Effector memory CD4-positive, alpha-beta T cell (primary cell): ENCODE measurements at places on chromosomes 5 and 9.

GRCh38 chr5:148949841-148950470 is 112.9 kb downstream of the SH3TC2 start:
- DNase-seq, result no peak

- DNase-seq, result no peak
Observed at GRCh38 chr9:94772639-94773303, 46.3 kb downstream of the AOPEP start.

DNA sequence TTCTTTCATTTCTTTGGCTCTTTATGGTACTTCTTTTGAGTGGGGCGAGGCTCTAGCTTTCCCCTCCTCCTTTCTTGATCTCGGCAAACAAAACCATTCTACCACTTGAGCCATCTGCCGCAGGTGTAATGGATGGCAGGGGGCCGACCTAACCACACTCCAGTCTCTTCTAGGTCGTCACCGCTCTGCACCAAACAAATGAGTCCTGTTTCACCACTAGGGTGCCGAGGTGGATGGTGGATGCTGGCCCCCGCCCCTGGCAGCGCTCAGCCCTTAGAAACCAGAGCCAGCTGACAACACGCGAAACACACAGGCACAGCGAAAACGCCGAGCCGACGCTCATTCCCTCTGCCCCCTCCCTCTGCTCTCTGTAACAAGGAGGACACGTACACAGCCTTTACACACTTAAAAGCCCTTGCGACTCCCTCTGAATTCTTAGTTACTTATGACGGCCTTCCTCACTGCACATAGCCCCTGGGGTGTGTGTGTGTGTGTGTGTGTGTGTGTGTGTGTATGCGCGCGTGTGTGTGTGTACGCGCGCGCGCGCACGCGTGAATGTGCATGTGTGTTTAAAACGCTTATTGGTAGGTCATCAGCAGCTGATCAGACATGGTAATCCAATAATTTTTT is 199.4 kb downstream of the MEF2C start:
- no peak for DNase-seq

DNA sequence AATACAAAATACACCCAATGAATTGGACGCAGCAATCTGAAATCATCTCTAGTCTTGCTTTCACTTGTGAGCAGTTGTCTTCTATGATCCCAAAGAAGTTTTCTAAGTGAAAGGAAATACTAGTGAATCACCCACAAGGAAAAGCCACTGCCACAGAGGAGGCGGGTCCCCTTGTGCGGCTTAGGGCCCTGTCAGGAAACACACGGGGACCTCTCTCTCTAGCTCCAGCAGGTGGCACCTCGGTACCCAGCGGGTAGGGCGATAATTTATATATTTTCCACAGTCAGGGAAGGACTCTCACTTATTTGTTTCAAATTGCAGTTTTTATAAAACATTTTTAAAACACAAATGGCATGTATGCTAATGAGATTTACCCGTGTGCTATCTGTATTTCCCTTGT is 417.1 kb downstream of the KDM4C start:
- no peak for DNase-seq

DNA sequence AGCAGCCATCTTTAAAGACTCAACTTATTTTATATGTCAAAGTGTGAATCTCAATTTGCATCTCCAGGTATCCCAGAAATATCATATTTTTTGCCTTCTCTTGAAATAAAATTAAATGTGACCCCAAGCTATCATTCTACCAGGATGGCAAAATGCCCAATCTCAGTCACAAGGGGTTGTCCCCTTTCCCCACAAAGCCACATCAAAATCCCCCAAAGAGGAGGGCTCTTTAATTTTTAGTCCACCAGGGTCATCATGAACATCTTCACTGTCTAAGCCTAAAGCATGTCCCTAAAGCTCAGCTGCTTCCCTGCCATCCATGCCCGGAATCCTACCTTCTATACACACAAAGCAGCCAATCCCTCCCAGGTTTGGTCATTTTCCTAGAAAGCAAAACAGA is 670.5 kb upstream of the KLF4 start:
- DNase-seq, result no peak

- peak; percentile 12 for DNase-seq
Observed at GRCh38 chr5:137498736-137499505, at the start of gene SPOCK1. TSS of gene SPOCK1 (minus strand) at chr5:137499326.

- no peak for DNase-seq
Observed at GRCh38 chr9:129338724-129339430, 160.8 kb upstream of the IER5L start.

- no peak for DNase-seq
Observed at GRCh38 chr9:135299239-135299590, 180.4 kb upstream of the PPP1R26 start.

DNA sequence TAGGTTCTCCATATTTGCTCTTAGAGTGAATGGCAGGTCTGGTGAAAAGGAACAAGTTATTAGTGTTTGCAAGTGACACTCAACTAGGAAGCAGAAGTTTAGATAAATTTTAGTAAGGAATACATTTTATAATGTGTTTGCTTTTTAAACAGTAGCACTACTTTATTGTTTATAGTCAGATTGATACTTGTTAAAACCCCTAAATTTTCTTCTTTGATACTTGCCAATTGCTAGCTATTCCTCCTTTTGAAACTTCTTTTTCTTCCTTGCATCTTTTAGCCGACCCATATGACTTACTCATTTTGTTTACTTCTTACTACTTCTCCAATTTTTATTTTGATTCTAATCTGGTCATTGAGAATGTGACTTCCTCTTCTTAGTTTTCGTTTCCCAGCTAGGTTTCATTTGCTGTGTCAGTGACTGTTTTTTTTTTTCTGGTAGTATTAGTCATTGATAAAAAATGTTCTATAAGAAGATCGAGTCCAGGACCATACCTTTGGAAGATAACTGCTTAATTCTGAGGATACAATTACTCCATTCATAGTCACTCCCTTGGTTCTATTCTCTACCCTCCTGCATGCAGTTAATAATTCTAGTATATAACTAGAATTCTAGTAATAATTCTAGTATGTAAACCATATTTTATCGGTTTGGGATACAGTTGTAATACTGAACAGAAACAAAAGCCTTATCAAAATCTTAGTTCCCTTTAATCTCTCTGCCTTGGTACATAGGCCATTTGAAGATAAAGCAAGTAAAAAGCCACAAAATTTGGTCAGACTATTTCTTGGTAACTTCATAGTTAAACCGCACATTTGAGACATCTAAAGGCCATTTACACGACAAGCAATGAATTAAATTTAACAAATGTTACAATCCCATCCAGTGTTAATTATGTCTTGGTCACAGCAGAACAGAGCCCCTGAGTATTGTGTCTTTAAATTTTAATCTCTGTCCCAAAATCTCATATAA is 2.8 kb upstream of the RICTOR start:
- no peak for DNase-seq

DNA sequence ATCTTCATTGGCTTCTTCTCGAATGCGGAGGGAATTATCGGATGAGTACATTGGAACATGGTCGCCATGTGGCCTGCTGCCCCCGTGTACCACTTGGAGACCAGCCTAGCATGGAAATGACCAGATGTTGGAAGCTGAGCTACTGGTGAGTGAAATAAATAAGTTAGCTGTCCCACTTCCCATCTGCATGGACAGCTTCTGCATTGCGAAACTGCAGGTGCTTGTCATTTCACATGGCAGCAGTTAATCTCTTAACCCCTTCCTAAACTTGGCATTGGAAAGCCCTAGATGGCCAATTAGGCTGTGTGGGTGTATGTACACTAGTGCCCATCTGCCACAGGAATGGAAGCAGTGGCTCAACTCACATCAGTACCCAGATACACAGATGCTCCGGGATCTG is 246.6 kb upstream of the IL12B start:
- no peak for DNase-seq

GRCh38 chr9:105501414-105501813 is 53.6 kb downstream of the FSD1L start:
- no peak for DNase-seq

DNA sequence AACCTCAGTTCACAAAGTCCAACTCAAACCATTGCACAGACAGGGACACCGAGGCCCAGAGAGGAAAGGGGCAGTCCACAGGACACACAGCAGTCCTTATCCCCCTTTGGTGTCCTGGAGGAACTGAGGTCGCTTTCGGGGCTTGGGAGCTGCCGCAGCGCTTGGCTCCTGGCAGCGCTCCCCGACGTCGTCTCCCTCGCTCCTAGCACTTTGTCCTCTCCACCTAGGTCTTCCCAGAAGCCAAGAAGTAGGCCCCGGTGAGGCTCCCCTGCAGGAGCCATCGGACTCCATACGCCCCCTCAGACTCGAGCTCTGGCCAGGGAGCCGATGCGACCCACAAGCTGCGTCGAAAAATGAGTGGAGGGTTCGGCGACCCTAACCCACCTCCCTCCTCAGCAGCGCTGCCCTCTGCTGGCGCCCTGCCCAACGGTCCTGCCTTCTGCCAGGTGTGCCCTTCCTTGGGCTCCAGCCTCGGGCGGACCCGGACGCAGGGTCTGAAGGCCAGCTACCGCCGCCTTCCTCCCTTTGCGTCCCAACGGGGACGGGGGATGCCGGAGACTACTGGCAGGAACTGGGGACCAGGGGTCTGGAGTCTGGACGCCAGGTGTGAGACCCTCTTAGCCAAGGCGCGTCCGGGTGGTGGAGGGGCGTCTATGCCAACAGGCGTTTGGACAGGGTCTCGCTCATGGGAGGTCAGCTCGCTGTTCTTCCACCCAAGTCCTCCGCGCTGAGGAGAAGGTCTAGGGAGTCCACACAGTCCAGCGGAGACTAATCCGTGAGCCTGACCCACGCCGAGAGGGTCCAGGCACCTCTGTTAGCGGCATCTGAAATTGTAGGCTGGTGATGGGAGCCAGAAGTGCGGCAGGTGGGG is 2.1 kb upstream of the PRDM12 start:
- DNase-seq, result no peak

- DNase-seq, result no peak
Observed at GRCh38 chr5:65121880-65122436, 353.2 kb downstream of the CWC27 start.

GRCh38 chr9:116608064-116608463 is 79.0 kb upstream of the TRIM32 start:
- DNase-seq, result no peak

- no peak for DNase-seq
Observed at GRCh38 chr9:85283421-85283820, 458.3 kb downstream of the AGTPBP1 start.

DNA sequence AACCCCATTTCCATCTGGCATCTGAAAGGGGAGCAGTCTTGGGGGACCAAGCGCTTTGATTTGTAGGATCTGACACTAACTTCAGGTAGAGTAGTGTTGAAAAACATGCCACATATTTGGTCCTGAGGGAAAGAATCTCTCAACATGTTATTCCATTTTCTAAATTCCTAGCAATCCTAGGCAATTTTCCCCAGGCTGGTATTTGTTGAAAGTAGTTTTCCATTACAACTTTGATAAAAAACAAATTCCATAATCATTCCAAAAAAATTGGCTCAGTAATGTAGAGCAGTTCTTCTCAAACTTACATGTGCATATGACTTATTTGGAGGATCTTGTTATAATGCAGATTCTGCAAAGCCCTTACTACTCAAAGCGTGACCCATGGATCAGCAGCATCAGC is 477.9 kb downstream of the ACTL7B start:
- no peak for DNase-seq

- DNase-seq, result no peak
Observed at GRCh38 chr5:142753116-142753631, 17.0 kb upstream of the ARHGAP26 start.

- no peak for DNase-seq
Observed at GRCh38 chr9:35688558-35689541, 875 bp downstream of the TPM2 start.

DNA sequence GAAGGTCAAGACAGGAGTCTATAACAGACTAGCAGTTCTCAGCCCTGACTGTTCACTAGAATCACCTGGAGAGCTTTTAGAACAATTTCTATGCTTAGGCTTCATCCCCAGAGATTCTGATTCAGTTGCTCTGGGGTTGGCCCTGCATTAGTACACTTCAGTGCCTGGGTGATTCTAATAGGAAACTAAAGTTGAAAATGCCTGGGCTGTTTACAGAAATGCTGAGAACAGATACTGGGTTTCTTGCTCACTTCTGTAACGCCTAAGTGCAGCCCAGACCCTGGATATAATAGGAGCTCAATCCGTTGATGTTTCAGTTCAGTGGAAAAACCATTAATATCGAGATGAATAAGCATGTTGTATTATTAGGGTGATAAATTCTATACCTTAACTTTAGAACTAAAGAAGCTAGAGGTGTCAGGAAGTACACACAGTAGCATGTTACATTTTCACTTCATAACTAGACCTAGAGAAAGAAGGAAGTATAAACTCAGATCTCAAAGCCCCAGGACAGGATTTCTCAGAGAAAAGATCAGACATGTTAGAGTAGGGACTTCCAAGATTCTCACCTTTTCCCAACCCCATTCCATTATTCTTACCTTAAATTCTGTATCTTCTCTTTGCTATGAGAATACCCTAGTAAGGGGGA is 20.4 kb downstream of the HAVCR2 start:
- no peak for DNase-seq

GRCh38 chr5:88304356-88304755 is 35.7 kb upstream of the TMEM161B start:
- no peak for DNase-seq

- DNase-seq, result no peak
Observed at GRCh38 chr5:23368393-23368792, 139.0 kb upstream of the PRDM9 start.

DNA sequence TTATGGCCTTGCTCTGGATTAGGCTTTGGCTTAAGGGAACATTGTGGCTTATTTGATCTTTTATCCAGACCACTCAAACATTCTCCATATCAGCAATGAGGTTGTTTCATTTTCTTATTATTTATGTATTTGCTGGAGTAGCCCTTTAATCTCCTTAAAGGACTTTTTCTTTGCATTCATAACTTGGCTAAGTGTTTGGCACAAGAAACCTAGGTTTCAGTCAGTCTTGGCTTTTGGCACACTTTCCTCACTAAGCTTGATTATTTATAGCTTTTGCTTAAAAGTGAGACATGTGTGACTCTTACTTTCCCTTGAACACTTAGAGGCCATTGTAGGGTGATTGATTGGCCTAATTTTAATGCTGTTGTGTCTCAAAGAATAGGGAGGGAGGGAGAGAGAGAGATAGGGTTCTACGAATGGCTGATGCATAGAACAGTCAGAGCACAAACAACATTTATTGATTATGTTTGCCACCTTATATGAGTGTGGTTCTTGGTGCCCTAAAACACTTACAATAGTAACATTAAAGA is 2265.3 kb upstream of the C9orf72 start:
- DNase-seq, result no peak

- no peak for DNase-seq
Observed at GRCh38 chr5:89003563-89004036, 120.6 kb upstream of the MEF2C start.

- no peak for DNase-seq
Observed at GRCh38 chr5:5344051-5344571, 78.4 kb upstream of the ICE1 start.

DNA sequence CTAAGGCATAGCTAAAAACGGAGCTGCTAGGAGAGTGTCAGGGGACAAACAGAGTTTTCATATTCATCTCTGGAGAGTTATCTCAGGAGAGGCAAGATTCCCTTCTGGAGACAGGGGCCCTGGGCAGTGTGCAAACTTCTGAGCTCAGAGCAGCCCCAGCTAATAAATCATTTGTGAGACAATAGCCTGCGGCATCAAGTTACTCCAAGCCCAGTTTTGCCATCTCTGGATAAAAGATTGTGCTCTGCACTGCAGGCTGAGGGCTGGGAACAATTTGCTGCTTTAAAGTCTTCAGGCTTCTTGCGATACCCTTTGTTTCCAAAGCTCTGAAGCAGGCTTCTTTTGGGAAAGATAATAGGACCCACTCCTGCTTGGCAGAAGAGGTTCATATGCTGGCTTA is 164.3 kb upstream of the BRINP1 start:
- no peak for DNase-seq

GRCh38 chr9:107486674-107487520 is 2.7 kb downstream of the KLF4 start:
- DNase-seq, result no peak

- no peak for DNase-seq
Observed at GRCh38 chr5:145752534-145752933, 82.6 kb downstream of the PRELID2 start.
